Heart right ventricle (tissue), 16 donors: ENCODE measurements at places on chromosomes 12 and 14. TPM values are rescaled to one million over a fixed set of nuclear protein-coding genes. Genes with fewer than 3 reads are reported as not detected.

Gene SP7
- total RNA-seq, result not detected

Gene CCDC197
- total RNA-seq, result 0.75 TPM

Gene ANAPC7
- 34.2 TPM for total RNA-seq

Gene IL26
- total RNA-seq, result not detected

Gene CNOT2
- total RNA-seq, result 29.7 TPM
